Glutamatergic neuron (in vitro differentiated cells): ENCODE measurements at places on chromosomes 6 and 20. TPM values are rescaled to one million over a fixed set of nuclear protein-coding genes. Genes with fewer than 3 reads are reported as not detected.

- no peak for DNase-seq
Measured at GRCh38 chr6:138382498-138383265, 5.0 kb downstream of the SMIM28 start.

ADAT2 gene
- 5.6 TPM for total RNA-seq

GABRR1 gene
- not detected for total RNA-seq

DNA sequence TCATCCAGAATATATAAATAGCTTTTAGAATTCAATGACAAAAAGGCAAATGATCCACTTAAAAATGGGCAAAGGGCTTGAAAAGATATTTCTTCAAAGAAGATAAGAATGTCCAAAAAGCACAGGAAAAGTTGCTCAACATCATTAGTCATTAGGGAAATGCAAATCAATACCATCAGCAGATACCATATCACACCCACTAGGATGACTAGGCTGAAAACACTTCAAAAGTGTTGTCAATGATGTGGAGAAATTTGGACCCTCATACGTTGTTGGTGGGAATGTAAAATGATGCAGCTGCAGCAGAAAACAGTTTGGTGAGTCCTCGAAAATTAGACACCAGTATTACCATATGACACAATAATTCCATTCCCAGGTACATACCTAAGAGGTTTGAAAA is 303.6 kb upstream of the SLC35B3 start:
- DNase-seq: no peak

ESF1 gene
- 16.1 TPM for total RNA-seq

DNA sequence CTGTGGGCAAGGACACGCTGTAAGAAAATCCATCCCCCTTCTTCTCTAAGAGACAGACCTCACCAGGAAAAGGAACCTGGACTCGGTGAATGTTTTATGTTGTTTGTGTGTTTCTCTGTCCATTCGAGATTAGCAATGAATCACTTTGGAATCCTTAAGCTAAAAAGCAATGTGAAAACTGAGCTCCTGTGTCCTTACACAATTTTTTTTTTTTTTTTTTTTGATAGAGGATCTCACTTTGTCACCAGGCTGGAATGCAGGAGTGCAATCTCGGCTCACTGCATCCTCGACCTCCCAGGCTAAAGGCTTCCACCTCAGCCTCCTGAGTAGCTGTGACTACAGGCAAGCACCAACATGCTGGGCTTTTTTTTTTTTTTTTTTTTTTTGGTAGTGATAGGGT is 32.1 kb downstream of the BFSP1 start:
- DNase-seq: no peak

DNA sequence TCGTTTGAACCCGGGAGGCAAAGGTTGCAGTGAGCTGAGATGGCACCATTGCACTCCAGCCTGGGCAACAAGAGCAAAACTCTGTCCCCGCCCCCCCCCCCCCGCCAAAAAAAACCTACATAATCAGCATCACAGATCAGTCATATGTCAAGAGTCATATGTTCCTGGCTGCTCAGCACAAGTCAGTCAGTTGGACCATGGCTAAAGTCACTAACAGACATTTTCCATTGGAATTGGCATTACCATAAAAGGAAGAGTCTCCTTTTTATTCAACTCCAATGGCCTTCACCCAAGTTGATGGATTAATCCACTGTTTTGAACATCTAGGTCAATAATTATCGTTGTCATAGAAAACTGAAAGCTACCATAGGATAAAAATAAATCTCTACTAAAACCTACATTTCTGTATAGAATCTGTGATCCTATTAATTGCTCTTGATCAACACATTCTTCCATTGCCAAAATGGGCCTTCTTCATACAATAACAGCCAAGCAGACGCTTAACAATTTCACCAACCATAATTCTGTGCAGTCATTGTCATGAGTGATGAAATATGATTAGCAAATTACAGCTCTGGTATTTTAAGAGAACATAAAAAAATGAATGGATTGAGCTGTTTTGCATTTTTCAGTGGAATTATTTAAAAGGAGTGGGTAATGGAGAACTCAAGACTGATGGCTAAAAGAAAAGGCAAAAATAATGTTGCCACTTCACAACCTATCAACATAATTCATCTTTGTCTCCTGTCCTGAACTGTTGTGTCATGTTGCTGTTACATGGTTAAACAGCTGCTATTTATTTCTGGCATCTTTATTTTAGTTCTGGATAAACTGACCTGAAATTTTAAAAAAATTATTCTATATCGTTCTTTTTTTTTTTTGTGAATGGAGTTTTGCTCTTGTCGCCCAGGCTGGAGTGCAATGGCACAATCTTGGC is 555.5 kb upstream of the JARID2 start:
- no peak for DNase-seq

DNA sequence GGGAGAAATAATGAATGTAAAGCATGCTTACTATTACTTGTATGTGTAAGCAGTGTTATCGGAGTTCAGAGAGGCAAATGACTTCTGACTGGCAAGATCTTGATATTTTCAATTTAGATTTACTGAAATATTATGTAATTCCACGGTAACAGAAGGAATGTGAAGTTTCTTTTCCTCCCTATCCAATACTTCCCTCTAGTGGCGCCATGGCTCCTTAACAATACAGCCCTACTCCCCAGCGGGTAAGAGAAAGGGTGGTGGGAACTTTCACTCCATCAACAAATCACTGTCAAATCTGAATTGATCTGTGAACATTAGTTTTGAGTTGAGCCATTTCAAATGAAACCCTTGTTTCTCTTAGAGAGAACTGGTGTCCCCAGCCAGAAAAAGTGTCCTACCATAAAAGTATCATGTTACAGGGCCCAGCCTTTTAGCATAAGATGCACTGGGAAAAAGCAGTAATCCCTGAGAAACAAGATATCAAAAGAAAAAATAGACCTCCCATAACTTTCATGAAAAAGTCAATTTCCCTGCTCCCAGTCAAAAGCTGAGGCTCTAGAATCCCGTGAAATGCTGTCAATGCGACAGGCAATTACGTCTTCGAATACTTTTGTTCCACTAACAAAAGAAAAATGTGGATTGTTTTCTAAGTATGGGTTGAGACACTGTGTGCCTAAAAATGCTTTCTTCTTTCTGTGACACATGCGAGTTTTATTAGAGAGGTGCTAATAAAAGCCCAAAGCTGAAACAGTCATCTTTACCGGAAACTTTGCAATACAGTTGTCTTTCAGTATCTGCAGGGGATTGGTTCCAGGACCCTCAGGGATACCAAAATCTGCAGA is 12.9 kb downstream of the COX7A2 start:
- DNase-seq: peak; percentile 41

DNA sequence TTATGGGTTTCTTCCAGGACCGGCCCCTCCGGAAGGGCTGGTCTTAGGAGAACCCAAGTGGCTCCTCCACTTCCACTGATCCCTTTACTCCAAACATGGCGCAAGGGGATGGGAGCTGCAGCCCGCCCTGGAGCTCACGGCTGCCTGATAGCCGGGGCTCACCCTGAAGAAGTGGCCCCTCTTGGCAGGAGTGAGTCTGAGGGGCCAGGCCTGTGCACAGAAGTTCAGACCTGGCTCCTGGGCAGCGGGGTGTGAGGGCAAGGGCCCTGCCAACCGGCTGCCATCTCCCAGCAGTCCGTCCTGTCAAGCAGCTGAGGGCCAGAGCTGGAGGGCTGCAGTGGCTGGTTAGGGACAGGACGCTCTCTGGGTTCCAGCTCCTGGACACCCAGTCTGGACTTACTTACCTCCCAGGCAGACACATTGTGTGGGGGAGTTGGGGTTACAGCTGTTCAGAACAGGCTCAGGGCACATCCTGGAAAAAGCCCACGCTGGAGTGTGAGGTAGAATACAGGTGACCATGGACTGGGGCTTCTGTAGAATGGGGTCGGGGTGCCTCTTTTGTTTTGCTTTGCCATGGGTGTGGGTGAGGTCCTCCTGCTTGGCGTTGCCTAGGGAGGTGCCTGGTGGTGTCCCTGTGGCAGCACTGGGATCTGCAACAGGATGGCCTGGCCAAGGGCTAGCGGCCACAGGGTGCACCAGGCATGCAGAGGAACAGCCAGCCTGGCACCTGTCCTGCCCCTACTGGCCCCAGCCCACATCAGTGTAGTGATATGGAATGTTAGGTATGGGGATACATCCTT is 88.4 kb downstream of the ASXL1 start:
- DNase-seq: no peak

DNA sequence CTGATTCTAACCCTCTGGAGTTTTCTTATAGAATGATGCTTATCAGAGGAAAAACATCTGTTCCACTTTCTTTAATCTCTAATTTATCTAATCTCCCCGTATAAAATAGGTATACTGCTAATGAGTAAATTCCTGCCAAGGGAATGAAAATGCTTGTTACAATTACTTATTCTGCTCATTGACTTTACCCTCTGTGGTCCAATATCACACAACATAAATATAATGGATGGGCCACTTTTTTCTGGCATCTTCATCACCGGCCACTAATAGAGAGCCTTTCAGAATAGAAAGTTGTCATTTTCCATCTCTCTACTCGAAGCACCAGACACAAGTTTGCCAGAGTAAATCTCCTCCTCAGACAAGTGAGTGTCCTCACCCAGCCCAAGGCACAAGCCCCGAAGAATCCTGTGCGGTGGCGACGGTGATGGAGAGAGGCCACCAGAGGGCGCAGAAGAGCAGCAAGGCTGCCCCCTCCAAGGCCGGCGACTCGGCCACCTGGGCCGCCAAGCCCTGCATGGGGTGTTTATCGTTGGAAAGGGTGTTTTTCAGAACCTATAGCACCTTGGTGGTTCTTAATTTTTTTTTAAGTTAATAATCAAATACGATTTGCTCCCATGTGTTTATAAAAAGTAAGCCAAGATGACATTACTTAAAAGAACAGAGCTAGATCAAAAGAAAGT is 212.9 kb upstream of the ARID1B start:
- DNase-seq: peak; percentile 91

BPIFB4 gene
- not detected for total RNA-seq

- no peak for DNase-seq
Measured at GRCh38 chr6:83592770-83593394, 80.5 kb downstream of the PRSS35 start.

TNF gene
- total RNA-seq: not detected

GRCh38 chr6:33710296-33711121 is 991 bp downstream of the UQCC2 start:
- DNase-seq: no peak

- no peak for DNase-seq
Measured at GRCh38 chr6:130964808-130965604, 98.0 kb downstream of the EPB41L2 start.

SLC26A8 gene
- 0.29 TPM for total RNA-seq

DNA sequence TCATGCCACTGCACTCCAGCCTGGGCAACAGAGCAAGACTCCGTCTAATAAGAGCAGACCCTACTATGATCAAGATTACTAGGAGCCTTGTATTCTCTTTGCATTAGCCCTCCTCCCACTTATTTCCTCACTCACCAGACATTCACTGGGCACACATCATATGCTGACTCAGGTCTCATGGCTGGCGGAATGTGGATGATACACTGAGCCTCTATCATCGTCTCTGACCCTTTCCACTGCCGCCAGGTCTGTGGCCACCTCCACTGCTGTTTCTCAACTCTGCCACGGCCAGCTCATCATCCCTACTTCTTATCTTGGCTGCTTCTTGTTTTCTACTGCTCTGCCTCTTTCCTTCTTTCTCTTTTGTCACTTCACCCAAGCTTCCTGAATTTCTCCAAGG is 161.0 kb downstream of the BACH2 start:
- no peak for DNase-seq

DNA sequence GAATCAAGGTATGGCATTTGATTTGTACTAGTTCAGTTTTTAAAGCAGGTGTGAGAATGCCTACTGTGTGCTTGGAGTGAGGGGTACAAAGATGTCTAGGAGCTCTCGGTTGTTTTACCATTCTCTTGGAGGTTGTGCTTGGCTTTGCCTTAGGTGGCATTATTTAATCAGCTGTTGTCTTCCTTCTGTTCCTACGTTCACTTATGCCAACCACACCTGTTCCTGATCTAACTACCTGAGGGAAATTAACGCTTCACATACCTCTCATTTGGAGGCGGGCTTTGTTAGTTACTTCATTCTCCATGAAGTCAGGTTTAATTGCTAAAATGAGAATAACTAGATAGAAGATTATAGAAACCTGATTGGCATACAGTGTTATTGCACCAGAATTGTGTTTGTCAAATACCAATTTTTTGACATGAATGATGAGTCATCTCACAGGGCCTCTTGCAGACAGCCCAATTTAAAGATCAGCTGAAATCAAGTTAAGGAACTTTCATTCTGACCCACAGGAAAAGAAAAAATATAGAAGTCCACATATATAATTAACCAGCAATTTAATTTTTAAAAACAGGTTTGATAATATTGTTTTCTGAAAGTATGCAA is 24.8 kb upstream of the PBOV1 start:
- no peak for DNase-seq

PDYN gene
- total RNA-seq: not detected

GRCh38 chr6:34696189-34696738 is 303 bp downstream of the ILRUN start:
- DNase-seq: peak; percentile 61

DNA sequence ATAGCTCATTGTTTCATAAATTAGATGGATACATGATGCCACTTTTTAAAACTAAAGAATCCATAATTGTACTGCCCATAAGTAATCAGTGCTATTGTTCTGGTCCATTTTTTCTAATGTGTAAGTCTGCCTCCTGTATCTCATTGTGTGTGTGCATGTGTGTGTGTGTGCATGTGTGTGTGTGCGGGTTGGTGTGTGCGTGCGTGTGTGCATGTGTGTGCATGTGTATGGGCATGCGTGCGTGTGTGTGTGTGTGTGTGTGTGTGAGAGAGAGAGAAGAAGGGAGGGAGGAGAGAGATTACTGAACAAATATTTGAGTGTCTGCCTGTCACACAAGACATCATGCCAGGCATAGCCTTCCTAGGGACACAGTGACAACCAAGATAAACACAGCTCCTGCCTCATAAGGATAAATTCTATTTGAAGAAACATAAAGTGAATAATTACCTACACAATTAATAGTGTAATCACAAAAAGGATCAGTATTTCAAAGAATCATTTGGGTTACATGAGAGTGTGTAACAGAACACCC is 33.2 kb upstream of the RPS6KA2 start:
- DNase-seq: no peak

AKAP7 gene
- total RNA-seq: 5.3 TPM

CLPSL2 gene
- total RNA-seq: not detected

LKAAEAR1 gene
- total RNA-seq: not detected
